ENCODE measurements at places on chromosomes 11 and 22. TPM values are rescaled to one million over a fixed set of nuclear protein-coding genes. Genes with fewer than 3 reads are reported as not detected.

GRCh38 chr22:30325065-30325720 lies 1.5 kb downstream of the TBC1D10A start:
- peak; percentile 83 for DNase-seq

GRCh38 chr22:27130906-27131305 lies 473.5 kb downstream of the MIAT start:
- DNase-seq, result no peak

DNA sequence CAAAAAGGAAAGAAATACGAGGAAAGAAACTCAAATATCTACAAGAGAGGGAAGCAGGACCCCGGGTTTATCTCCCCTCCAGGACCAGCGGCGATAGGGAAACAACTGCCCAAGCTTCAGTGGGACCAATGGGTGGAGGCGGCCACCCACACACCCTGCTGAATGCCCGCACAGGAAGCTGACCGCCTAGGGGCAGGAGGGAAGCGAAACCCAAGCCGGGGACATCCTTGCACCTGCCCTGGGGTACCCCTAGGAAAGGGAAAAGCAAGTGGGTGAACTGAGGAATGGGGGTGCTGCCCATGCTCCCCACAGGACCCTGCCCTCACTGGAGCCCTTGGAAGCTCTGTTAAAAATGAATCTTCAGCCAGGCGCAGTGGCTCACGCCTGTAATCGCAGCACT lies 27.6 kb upstream of the HMOX1 start:
- no peak for DNase-seq

- DNase-seq, result peak; percentile 82
Observed at GRCh38 chr11:110069158-110069737, 23.9 kb upstream of the ZC3H12C start.

DNA sequence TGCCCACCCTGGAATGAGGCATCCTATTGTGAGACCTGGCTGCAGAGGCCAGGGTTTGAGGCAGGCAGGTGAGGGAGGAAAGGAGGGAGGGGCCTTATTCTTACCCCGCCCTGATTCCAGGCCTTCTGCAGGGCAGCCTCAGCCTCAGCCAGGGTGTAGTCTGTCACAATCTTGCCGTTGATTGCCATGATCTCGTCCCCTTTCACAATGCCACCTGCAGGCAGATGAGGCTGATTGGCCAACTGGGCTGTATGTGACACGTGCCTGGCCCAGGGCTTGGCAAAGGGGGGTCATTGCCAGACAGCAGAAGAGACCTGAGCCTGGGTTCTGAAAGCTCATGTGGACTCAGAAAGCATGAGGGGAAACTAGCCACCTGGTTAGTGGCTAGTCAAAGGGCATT lies 21.4 kb upstream of the ABCC8 start:
- no peak for DNase-seq

DNA sequence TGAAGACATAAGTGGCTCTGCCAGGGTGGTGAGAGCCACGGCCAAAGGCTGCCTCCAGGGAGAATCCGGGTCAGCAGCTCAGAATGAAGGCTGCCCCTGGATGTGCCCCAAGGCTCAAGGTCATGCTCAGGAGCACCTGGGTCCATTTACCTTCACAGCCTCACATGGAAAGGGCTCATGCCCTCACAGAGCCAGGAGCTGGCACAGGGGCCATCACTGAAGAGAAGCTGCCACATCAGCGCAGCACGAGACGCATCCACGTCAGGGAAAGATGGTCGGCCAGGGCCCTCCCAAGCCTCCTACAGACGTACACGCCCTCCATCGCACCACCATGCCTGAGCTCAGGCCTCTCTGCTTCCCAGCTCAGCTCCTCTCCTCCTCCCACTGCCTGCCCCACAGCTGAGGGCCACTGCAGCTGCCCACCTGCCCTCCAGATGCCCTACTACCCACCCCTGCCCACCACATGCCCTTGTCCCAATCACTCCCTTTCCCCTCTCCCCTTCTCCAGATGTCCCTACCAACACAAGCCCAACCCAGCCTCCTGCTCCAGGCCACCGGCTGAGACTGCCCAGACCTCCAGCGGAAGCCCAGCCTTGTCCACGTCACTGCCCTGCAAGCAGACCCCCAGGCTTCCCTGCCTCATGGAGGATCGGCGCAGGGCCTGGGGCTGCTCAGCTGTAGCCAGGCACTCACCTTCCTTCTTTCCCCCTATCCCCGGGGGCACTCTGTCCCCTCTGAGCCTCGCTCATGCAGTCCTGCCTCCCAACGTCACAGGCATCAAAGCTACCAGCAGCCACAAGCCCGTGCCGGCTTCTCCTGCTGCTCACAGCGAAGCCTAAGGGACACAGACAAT lies 144.1 kb downstream of the SHANK2 start:
- no peak for DNase-seq

The CYB5R2 gene
- total RNA-seq, result 11.2 TPM

The MCAM gene
- 52.1 TPM for total RNA-seq

The CRYBB3 gene
- total RNA-seq, result not detected

All from fibroblast of the aortic adventitia (primary cell).